NCI-H1417 (cell line): ENCODE measurements at places on chromosomes 1 and 21.

GRCh38 chr1:37676281-37677142 is 15.8 kb upstream of the CDCA8 start:
- DNase-seq, result no peak

DNA sequence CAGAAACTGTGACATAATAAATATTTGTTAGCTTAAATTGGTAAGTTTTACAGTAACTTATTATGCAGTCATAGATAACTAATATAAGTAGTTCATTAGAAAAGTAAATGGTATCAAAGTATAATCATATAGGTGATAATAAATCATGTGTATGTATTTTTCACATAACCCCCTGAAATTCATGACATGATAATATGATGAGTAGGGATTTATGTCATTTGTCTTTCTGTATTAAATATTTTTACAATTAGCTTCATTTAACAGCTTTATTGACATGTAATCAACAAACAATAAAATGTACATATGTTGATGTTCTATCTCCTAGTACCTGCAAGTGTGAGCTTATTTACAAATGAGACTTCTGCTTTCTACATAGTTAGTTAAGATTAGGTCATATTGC is 9.8 kb upstream of the FCGR2A start:
- DNase-seq, result no peak

DNA sequence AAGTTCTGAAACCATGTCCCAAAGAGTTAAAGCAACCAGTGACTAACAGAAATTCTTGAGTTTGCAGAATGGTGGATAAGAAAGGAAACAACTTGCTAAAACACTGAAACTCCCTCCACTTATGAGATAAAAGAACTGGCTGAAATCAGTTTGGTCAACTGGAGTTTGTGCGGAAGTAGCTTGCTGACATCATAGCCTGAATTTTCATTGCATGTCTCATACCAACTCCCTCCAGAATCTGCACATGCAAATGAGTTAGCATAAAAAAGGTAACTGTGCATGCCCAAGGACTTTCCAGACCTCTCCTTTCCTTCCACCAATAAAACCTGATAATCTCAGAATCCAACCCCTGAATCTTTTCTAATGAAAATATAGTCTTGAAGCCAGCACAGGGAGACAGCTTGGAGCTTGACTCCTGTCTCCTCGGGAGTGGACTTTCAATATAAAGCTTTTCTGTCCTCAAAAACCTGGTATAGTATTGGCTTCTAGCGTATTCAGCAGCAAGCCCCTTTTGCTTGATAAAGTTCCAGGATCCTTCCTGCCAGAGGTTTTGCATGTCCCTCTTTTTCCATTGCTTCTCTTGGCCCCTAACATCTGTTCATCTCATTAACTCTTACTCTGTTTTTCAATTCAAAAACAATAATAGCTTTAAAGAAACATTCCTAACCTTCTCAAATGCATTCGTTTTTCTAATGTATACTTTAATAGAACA is 785.8 kb upstream of the ADGRL4 start:
- no peak for DNase-seq

- no peak for DNase-seq
These were observed 38.9 kb downstream of the DR1 start for GRCh38 chr1:93384656-93385055.

GRCh38 chr1:157356601-157357000 is 195.7 kb downstream of the FCRL5 start:
- DNase-seq, result no peak

GRCh38 chr1:100265931-100266740 is at the start of gene RTCA:
Gene RTCA, plus strand, starts transcription at chr1:100266216. Its CDS starts 160 bp downstream, at chr1:100266376.
- DNase-seq, result peak; percentile 97

GRCh38 chr1:203263496-203263895 is 34.0 kb upstream of the CHIT1 start:
- no peak for DNase-seq

GRCh38 chr1:67874501-67875111 is 41.3 kb upstream of the GNG12 start:
- DNase-seq, result no peak

GRCh38 chr1:76503736-76504135 is 363.5 kb upstream of the ST6GALNAC5 start:
- no peak for DNase-seq

DNA sequence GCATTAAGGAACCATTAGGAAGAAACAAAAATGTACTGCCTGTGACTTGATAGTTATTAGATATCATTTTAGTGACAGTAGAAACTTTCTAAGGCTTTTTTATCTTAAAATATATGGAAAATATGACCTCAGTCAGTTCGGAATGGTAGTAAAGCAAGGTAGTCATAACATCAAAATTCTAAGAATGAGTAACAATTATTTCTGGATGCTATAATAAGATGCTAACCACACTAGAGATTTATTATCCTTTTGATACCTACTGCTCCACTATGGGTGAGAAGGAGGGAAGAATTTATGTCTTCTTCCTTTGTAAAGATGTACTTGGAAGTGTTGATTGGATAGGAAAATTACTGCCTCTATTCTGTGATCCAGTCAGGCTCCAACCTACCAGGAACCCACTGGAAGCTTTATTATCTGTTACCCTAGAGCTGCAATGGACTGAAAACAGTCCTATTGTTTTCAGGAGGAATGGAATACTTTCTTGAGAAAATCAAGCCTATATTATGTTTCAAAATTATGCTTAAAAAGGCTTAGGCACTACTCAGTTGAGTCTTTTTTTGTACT is 8.8 kb downstream of the FMN2 start:
- no peak for DNase-seq

- peak; percentile 42 for DNase-seq
These were observed 61.1 kb downstream of the TOMM20 start for GRCh38 chr1:235067396-235068157.

DNA sequence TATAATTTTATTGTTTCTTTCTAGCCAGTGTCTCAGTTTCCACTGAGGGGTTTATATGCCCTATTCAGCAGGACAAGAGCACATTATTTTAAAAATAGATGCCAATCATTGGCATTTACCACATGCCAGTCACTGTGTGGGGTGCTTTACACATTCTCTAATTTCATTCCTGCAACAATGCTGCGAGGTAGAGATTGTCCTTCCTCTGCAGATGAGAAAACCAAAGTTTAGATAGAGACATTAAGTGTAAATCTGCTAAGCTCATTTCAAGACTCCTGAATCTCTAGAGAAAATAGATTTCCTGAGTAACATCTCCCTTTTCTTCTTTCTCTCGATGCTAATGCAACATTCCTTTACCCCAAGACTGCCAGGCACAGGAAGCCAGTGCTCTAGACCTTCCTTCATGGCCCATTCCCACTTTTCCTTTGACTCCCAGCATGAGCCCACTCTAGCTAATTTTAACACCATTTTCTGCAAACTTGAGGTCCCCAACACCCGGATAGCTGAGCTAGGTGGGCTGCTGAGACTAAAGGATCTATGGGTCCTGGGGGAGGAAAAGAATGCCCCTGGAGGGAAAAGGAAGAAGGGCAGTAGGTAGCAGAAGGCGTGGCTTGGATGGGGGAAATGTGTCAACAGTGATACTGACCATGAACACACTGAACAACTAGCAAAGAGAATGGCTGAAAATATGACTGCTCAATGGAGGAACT is 50.0 kb downstream of the SH3GLB1 start:
- no peak for DNase-seq

- no peak for DNase-seq
These were observed 29.6 kb downstream of the GNB1 start for GRCh38 chr1:1861339-1861730.

- DNase-seq, result no peak
These were observed 89.2 kb upstream of the CCDC190 start for GRCh38 chr1:162950187-162950586.

DNA sequence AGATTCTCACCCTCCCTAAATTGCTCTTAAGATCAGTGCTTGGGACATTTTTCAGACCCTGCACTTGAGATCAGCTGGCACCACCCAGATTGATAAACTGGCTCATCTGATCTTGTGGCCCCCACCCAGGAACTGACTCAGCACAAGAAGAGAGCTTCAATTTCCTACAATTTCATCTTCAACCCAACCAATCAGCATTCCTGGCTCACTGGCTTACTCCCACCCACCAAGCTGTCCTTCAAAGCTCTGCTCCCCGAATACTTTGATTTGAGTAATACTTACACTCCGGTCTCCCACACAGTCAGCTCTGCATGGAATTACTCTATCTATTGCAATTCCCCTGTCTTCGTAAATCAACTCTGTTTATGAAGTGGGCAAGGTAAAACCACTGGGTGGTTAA is 461.9 kb upstream of the RGS18 start:
- no peak for DNase-seq

DNA sequence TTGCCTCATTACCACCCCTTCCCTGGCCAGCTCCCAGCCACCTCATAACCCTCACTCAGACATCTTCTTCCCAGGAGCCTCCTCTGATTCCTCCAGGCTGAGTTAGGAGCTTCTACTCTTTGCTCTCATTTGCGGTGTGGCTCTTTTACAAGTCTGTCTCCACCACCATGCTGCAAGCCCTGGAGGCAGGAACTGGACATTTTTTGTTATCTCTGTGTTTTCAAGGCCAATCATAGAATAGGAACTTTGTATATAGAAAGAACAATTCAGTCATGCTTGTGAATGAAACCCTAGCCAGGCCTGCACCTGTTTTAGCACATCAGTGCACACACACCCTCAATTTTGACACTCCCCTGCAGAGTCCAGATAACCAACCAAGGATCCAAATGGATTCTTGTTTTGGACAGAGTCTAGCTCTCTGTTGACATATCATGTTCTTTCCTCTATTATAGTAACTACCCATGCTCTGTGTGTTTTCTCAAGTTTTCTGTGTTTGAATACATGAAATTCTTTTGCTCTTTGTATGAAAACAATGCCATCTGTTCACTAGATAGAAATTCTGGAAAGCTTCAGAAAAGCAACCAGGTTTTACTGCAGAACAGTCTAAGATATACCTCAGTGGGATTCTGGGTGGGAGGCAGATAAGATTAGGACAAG is 60.9 kb upstream of the ZNF648 start:
- DNase-seq, result no peak

- no peak for DNase-seq
These were observed 1326.0 kb downstream of the PLA2G4A start for GRCh38 chr1:188154761-188155160.

DNA sequence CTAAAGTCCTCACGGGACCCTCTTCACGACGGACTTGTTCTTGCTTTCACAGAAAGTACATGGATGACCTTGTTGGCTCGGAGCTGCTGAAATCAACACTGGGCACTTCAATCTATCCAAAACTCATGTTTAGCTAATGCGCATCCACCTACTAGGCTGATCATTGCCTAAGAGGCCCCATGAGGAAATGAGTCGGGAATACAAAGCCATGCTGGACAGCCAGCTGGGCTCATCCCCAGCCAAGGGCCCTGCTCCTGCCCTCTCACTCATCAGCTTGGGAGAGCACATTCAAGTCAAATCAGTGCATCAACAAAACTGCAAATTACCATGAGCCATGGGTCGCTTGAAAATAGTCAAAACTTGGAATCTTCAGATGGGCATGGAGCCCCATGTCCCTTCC is 14.8 kb upstream of the HEYL start:
- DNase-seq, result no peak

GRCh38 chr1:203402629-203403337 is 51.9 kb upstream of the FMOD start:
- DNase-seq, result no peak

DNA sequence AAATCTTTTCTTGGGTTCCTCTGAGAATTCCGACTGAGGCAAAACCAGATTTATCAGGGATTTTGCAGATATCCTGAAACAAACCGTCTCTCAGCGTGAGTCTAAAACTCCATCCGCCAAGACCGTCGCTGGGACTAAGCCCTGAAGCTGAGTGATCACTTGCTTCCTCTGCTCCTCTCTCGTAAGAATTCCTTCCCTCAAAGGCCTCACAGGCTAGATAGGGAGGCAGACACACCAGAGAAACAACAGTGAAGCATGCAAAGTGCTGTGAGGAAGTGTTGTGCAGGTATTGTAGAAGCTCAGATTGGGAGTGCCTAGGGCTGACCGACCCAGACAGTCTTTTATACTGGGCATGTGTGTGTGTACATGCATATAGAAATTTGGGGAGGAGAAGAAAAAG is 119.1 kb downstream of the RGS7 start:
- DNase-seq, result no peak

DNA sequence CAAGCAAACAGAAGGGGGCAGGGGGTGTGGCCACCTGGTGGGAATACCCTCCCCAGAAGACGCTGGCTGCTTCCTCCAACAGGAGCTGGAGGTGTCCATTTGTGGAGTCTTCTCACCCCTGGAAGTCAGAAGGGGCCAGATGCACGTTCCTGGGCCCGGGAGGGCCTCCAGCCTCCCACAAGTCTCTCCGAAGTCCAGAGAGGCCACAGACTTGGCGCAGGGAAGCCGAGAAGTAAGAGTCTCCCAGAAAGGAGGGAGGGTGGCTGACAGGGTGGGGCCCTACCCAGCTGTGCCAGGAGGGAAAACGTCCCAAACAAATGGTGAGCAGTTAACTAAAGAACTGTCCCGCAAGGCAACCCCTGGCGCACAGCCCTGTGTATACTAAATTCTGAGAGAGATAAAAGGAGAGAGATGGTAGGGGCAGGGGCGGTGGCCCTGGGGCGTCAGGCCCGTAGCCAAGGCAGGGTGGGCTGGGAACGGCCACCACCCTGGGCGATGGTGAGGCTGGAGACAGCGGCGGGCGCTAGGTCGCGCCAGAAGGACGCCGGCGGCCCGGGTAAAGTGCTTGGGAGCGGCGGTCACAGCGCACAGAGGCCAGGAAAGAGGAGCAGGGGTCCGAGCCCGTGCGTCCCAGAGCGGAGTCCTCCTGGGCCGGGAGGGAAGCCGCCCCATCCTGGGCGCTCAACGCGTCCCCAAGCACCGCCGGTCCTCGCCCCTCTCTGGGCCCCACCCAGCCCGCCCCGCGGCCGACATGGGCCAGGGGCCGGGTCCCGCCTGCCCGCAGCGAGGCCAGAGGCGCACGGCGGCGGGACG is 1.2 kb downstream of the CHD5 start:
- DNase-seq, result no peak

GRCh38 chr1:230091473-230092231 is 24.6 kb downstream of the GALNT2 start:
- DNase-seq, result no peak

DNA sequence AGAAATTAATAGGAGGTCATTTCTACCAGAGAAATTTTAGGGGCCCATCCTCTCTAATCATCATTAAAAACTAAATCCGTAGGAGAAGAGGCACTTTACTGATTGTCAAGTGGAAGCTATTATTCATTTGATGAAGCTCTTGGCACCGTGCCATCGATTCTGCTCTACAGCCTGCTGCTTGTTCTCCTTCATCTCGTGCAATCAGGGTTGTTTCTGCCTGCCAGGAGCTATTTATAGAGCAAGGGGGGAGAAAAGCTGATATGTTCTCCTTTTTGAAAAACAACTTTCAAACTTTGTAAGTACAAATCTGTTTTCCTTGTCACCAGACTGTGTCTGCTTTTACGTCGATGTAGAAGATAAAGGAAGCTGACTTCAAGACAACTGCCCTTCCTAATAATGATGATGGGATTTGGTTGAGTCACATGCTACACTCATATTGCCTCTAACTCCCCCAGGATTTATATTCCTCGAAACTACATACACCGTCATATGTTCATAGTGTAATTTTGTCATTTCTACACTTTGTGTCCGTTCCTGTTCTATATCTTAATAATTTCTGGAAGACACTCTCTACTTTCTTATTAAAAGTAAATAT is 169.6 kb upstream of the LHX8 start:
- DNase-seq, result peak; percentile 93
